ENCODE measurements at places on chromosomes 12 and 14. TPM values are rescaled to one million over a fixed set of nuclear protein-coding genes. Genes with fewer than 3 reads are reported as not detected.

Gene NPFF
- total RNA-seq: not detected

Gene CARMIL3
- 0.31 TPM for total RNA-seq

Gene AGAP2
- 2.6 TPM for total RNA-seq

Gene ZFYVE1
- 41.5 TPM for total RNA-seq

Gene NEDD8
- 158 TPM for total RNA-seq

Gene OR10G3
- not detected for total RNA-seq

GRCh38 chr12:105228494-105228893, 7.5 kb downstream of the APPL2 start:
- H3K4me3 ChIP-seq: peak overlapping the region; percentile 42
- H3K4me1 ChIP-seq: peaks cover 94% of the 10 kb centered on the region
- peak overlapping the region; percentile 92 for H3K27ac ChIP-seq

GRCh38 chr12:120668091-120668867, 18.7 kb upstream of the MLEC start:
- no peaks in the 10 kb centered on the region for H3K36me3 ChIP-seq
- H3K4me1 ChIP-seq: peaks cover 4% of the 10 kb centered on the region
- peaks cover 5% of the 10 kb centered on the region for H3K27me3 ChIP-seq
- H3K4me3 ChIP-seq: no peak overlapping the region

- H3K36me3 ChIP-seq: no peaks in the 10 kb centered on the region
- no peaks in the 10 kb centered on the region for H3K27me3 ChIP-seq
- no peak overlapping the region for H3K27ac ChIP-seq
- no peak for DNase-seq
Measured at GRCh38 chr14:33163600-33163999, 224.9 kb downstream of the NPAS3 start.

DNA sequence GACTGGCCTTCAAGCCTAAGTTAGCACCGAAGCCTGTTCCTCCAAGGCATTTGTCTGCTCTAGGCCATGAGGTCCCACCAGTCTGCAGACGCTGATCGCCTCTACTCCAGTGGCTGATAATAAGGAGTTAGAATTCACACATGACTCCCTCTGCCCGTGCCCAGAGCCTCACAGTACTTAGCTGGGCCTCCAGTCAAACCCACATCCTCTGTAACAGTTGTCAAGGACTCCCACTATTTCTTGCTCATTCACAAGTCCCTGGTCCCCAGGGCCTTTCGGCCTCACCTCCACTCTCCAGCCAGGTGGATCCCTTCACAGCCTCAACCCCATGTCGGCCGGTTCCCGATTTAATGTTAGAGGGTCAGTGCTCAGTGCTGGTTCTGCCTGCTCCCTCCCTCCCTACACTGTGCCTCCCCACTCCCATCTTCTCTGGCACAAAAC, 6.3 kb upstream of the KRT5 start:
- no peak overlapping the region for H3K4me3 ChIP-seq
- DNase-seq: peak; percentile 72
- H3K4me1 ChIP-seq: peaks cover 3% of the 10 kb centered on the region
- peaks cover 24% of the 10 kb centered on the region for H3K27me3 ChIP-seq
- H3K36me3 ChIP-seq: no peaks in the 10 kb centered on the region

DNA sequence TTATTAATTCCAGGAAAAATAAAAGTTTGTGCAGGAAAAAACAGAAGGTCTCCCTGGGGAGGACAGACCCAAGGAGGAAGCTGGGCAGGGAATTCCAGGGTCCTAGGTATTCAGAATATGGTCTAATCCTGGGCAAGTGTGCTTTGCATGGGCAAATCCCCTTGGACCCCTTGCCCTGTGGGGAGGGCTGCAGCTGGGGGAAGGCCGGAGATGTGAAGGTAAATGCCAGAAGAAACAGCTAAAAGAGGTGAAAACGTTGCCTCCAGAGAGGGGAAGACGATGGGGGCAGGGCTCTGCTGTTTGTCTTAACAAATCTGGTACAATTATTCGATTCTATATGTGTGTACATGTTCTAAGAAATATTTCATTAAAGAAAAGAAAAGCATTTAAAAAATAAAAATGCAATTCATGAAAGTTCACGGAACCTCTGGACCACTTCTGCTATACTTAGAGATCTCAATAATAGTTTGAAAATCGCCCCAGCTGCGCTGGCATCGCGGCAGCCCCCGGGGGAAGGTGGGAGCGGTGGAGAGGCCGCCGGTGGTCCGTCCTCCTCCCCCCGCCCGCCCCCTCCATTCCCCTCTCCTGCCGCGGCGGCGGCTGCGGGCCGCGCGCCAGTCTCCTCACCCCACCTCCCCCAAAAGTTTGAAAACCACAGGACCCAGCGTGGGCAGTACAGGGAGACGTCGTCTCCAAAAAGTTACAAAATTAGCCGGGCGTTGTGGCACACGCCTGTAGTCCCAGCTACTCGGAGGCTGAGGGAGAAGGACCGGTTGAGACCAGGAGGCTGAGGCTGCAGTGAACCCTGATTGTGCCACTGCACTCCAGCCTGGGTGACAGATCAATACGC, 1.5 kb upstream of the PRPF40B start:
- peaks cover 30% of the 10 kb centered on the region for H3K4me1 ChIP-seq
- peak overlapping the region; percentile 86 for H3K4me3 ChIP-seq
- DNase-seq: no peak
- peaks cover 3% of the 10 kb centered on the region for H3K36me3 ChIP-seq
- peak overlapping the region; percentile 82 for H3K27ac ChIP-seq

GRCh38 chr14:25759920-25760655, 710.1 kb upstream of the STXBP6 start:
- H3K4me3 ChIP-seq: no peak overlapping the region
- DNase-seq: no peak
- H3K27me3 ChIP-seq: no peaks in the 10 kb centered on the region
- no peak overlapping the region for H3K27ac ChIP-seq
- H3K36me3 ChIP-seq: no peaks in the 10 kb centered on the region

GRCh38 chr12:96501908-96502307, 12.5 kb downstream of the CFAP54 start:
- DNase-seq: no peak
- H3K4me3 ChIP-seq: no peak overlapping the region
- H3K27me3 ChIP-seq: no peaks in the 10 kb centered on the region

GRCh38 chr12:114744691-114745090, 60.7 kb upstream of the TBX3 start:
- H3K4me1 ChIP-seq: no peaks in the 10 kb centered on the region
- no peak overlapping the region for H3K4me3 ChIP-seq
- no peaks in the 10 kb centered on the region for H3K27me3 ChIP-seq
- H3K27ac ChIP-seq: no peak overlapping the region

DNA sequence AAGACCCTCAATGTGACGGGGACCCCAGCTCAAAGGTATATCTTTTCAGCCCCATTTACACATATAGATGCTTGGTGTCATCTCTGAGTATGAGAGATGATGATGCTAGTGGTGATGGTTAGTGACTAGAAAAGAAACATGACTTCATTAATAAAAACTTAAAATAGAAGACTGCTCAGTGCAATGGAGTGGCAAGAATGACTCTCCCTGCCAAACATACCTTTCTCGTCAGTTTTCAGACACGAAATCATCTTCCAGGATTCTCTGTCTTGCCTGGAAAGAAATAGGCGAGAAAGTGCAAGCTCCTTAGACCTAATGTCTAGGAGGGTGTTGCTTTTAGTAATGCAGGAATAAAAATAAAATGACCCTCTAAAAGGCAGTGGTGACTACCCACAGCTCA, 71.7 kb downstream of the TPH2 start:
- H3K27me3 ChIP-seq: peaks cover 10% of the 10 kb centered on the region
- no peaks in the 10 kb centered on the region for H3K36me3 ChIP-seq
- no peaks in the 10 kb centered on the region for H3K4me1 ChIP-seq
- no peak overlapping the region for H3K4me3 ChIP-seq
- H3K27ac ChIP-seq: no peak overlapping the region

GRCh38 chr12:107631715-107632114, 53.9 kb upstream of the PWP1 start:
- H3K4me3 ChIP-seq: no peak overlapping the region
- H3K27ac ChIP-seq: no peak overlapping the region
- H3K27me3 ChIP-seq: peaks cover 6% of the 10 kb centered on the region
- H3K36me3 ChIP-seq: no peaks in the 10 kb centered on the region

DNA sequence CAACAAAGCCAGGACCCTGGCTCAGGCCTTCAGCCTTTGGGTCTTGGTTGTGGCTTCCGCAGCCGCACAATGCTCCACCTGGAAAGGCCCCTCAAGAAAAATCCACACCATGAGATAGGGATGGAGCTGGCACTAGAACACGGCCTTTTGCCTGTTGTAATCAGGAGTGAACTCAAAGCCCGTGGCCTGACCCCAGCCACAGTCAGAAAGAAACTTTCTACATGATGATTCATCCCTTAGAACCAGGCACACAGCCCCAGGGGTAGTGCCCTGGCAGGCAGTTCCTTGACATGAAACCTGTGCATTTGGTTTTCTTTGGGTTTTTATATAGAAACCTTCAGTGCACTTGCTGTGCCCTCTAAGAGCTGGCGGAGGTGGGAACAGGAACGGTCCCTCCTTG, 5.1 kb downstream of the CLMN start:
- H3K4me1 ChIP-seq: peaks cover 19% of the 10 kb centered on the region
- H3K27ac ChIP-seq: no peak overlapping the region
- no peaks in the 10 kb centered on the region for H3K36me3 ChIP-seq
- H3K4me3 ChIP-seq: no peak overlapping the region

GRCh38 chr12:48028541-48029431, 24.5 kb upstream of the COL2A1 start:
- no peaks in the 10 kb centered on the region for H3K36me3 ChIP-seq
- peaks cover 5% of the 10 kb centered on the region for H3K4me1 ChIP-seq
- H3K27ac ChIP-seq: no peak overlapping the region
- H3K27me3 ChIP-seq: no peaks in the 10 kb centered on the region

GRCh38 chr14:61476754-61477410, 155.5 kb downstream of the PRKCH start:
- no peaks in the 10 kb centered on the region for H3K36me3 ChIP-seq
- peak overlapping the region; percentile 10 for H3K4me3 ChIP-seq
- peak overlapping the region; percentile 87 for H3K27ac ChIP-seq

DNA sequence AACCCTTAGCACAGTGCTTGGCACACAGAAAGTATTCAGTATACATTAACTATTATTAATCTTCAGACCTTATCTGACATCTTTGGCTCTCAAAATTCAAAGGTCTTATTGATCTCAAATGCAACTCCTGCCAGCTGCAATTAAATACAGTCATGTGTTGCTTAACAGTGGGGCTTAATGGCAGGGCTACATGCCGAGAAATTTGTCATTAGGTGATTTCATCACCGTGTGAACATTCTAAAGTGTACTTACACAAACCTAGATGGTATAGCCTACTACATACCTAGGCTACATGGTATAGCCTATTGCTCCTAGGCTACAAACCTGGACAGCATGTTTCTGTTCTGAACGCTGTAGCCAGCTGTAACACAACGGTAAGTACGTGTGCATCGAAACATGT, 156.3 kb upstream of the TMCC3 start:
- peaks cover 2% of the 10 kb centered on the region for H3K4me1 ChIP-seq
- H3K27ac ChIP-seq: no peak overlapping the region
- H3K36me3 ChIP-seq: no peaks in the 10 kb centered on the region
- DNase-seq: no peak
- peaks cover 5% of the 10 kb centered on the region for H3K27me3 ChIP-seq

DNA sequence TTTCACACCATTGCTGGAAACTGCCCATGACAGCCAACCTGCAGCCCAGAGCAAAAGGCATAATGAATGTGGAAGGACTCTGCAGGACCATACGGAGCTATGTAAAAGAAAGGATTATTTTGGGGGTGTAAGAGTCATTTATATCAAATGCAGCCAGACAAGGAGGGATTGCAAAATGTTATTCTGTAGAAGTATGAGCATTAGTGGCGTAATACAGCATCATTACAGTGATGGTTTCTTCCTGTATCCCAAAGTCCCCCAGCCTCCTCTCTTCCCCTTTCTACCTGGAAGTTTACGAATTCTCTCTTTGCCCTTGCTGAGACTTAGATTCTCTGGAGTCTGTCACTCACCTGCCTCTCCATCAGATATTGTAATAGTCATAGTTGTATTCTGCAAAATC, 89.9 kb downstream of the BORCS5 start:
- no peak overlapping the region for H3K4me3 ChIP-seq
- no peak for DNase-seq
- H3K36me3 ChIP-seq: no peaks in the 10 kb centered on the region
- H3K27me3 ChIP-seq: no peaks in the 10 kb centered on the region
- H3K27ac ChIP-seq: no peak overlapping the region
- peaks cover 22% of the 10 kb centered on the region for H3K4me1 ChIP-seq

- H3K27ac ChIP-seq: no peak overlapping the region
- no peak for DNase-seq
- H3K4me3 ChIP-seq: no peak overlapping the region
- H3K4me1 ChIP-seq: peaks cover 20% of the 10 kb centered on the region
- H3K36me3 ChIP-seq: no peaks in the 10 kb centered on the region
- H3K27me3 ChIP-seq: peaks cover 3% of the 10 kb centered on the region
Measured at GRCh38 chr12:47896633-47897032, 8.2 kb downstream of the VDR start.

GRCh38 chr12:85036234-85036707, at the start of the genes LRRIQ1 and TSPAN19:
Gene LRRIQ1, plus strand, starts transcription at chr12:85036351. Its CDS starts 1,826 bp downstream, at chr12:85038177.
Gene TSPAN19, minus strand, starts transcription at chr12:85036277. Its CDS starts 6,331 bp downstream, at chr12:85029946.
- H3K36me3 ChIP-seq: no peaks in the 10 kb centered on the region
- peaks cover 56% of the 10 kb centered on the region for H3K27me3 ChIP-seq
- DNase-seq: no peak
- H3K27ac ChIP-seq: no peak within 1 kb of the TSS
- peak within 1 kb of the TSS; percentile 76 for H3K4me3 ChIP-seq

- H3K27ac ChIP-seq: no peak overlapping the region
- H3K36me3 ChIP-seq: no peaks in the 10 kb centered on the region
- peaks cover 8% of the 10 kb centered on the region for H3K4me1 ChIP-seq
- no peak for DNase-seq
Measured at GRCh38 chr12:90999966-91000365, 4.8 kb downstream of the EPYC start.

GRCh38 chr12:68451261-68452077, 119.3 kb upstream of the MDM1 start:
- no peaks in the 10 kb centered on the region for H3K36me3 ChIP-seq
- H3K27ac ChIP-seq: no peak overlapping the region
- DNase-seq: no peak
- H3K27me3 ChIP-seq: no peaks in the 10 kb centered on the region
- H3K4me1 ChIP-seq: peaks cover 29% of the 10 kb centered on the region
- no peak overlapping the region for H3K4me3 ChIP-seq

GRCh38 chr12:91419809-91420208, 237.2 kb upstream of the DCN start:
- H3K4me1 ChIP-seq: peaks cover 32% of the 10 kb centered on the region
- no peaks in the 10 kb centered on the region for H3K36me3 ChIP-seq
- H3K4me3 ChIP-seq: no peak overlapping the region
- H3K27me3 ChIP-seq: no peaks in the 10 kb centered on the region
- no peak overlapping the region for H3K27ac ChIP-seq

- H3K4me3 ChIP-seq: no peak overlapping the region
- no peak for DNase-seq
- H3K36me3 ChIP-seq: peaks cover 3% of the 10 kb centered on the region
- H3K27me3 ChIP-seq: no peaks in the 10 kb centered on the region
- peaks cover 15% of the 10 kb centered on the region for H3K4me1 ChIP-seq
Measured at GRCh38 chr14:22991852-22992251, 9.5 kb upstream of the AJUBA start.

DNA sequence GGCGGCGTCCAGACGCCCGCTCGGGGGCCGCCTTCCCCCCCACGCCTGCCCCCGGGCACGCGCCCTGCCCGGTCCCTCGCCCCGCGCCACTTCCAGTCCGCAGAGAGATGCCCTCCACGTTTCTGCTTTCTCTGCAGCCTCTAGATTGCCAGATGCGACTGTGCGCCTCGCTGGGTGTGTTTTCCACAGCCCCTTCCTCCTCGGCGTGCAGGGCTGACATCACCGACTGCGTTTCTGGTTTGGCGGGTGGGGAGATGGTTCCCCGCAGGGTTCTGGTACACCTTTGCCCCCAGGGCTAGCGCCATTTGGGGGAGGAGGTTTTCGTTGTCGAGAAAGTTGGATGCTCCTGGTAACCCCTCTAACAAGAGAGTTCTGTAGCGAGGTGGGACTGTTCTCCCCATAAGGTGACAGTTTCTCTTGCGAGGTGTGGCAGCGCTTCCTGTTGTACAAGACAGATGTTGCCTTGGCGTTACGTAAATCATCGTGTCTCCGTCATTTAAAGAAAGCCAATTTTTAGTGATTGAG, 1.5 kb downstream of the CALM1 start:
- H3K4me1 ChIP-seq: peaks cover 29% of the 10 kb centered on the region
- peak overlapping the region; percentile 87 for H3K4me3 ChIP-seq
- H3K27ac ChIP-seq: peak overlapping the region; percentile 89
- DNase-seq: no peak
- peaks cover 29% of the 10 kb centered on the region for H3K36me3 ChIP-seq

All from osteocyte (in vitro differentiated cells).